Glomerular endothelial cell (primary cell): ENCODE measurements at places on chromosomes 5 and 9. TPM values are rescaled to one million over a fixed set of nuclear protein-coding genes. Genes with fewer than 3 reads are reported as not detected.

DNA sequence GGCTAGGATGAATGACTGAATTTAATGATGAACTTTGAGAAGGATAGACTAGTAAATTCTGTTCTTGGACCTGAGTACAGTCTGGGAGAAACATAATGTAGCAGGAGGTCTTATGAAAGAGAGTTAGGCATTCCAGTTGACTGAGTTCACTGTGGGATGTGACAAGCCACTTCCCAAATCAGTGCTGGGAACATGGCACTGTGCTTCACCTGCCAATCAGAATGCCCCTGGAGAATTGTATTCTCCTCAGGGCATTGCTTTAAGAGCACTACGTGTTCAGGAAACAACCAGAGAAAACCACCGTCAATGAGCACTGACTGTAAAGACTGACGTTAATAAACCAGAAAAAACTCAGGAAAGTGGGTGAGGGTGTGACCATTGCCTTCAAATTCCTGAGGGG lies 1.2 kb downstream of the CCDC107 start:
- no peak for DNase-seq

GRCh38 chr5:171978519-171978918 lies 27.9 kb downstream of the FBXW11 start:
- no peak for DNase-seq

GRCh38 chr9:18129809-18130334 lies 344.1 kb upstream of the ADAMTSL1 start:
- DNase-seq: no peak

- no peak for DNase-seq
These were observed 258.6 kb downstream of the ASTN2 start for GRCh38 chr9:117156144-117156688.

DNA sequence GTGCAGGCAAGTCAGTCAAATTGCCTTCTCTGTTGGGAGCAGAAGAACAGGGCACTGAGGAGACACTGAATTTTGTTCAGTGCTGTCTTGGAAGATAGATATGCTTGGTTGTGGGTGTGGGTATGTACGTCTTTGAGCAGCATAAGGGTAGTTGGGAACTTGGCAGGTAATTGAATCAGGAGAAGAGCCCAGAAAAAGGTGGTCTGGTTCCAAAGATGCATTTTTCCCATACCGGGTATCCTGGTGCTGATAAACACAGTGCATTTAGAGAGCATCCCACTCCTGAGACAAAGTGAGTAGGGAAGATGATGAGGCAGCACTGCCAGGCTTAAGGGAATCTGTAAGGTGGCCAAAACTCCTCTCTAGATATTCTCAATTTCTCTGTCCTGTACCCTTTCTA lies 40.6 kb downstream of the TEK start:
- no peak for DNase-seq

GRCh38 chr9:123771690-123772089 lies 158.2 kb downstream of the DENND1A start:
- DNase-seq: no peak

GRCh38 chr9:134320126-134320867 lies 6.0 kb upstream of the RXRA start:
- DNase-seq: no peak

GRCh38 chr5:164053123-164053522 lies 547.7 kb downstream of the MAT2B start:
- no peak for DNase-seq

DNA sequence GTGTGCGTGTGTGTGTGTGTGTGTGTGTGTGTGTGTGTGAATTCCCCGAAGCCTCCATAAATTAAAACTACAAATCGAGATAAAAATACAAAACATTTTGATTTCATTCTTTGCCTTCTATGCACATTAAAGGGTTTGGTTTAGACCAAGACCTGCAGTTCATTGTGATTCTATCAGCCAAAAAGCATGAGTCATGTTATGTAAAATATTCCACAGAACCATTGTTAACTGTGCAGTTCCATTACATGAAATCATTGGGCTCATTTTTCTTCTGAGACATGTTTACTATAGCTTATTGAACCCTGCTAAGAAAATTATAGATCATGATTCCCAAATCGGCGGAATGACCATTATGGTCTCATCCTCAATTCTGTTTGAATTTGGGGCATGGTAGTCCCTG lies 11.7 kb downstream of the CAVIN4 start:
- DNase-seq: no peak

DNA sequence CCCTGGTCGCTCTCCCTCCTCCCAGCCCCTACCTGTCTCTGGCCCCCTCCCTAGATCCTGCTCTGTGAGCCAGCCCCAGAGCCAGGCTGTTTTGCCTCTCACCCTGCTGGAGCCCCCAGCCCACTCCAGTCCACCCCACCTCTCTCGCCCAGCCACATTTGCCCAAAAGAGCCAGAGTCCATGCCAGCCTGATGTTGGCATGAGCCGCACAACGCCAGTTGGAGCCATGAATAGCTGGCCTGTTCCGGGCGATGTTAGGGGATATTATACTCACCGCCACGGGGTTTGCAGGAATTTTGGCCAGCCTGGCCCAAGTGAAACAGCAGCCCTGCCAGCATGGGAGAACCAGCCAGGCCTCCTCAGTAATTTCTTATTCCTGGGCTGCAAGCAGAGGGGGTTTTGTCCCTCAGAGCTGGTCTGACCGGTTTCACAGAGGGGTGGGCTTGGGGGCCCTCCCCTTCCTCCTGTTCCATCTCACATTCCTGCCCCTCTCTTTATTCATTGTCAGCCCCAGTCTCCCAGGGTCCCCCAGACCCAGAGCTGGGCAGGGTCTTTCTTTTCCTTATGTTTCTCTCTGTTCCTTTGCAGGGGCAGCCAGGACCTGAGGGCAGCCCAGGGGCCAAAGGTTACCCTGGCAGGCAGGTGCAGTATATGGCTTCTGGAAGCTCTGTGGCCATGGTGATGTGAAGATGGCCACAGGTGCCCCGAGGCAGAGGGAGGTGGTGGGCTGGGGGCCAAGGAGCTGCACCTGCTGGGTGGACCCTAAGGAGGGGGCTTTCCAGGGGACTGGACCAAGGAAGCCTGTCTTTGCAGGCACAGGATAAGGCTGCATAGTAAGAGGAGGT lies 50.1 kb downstream of the COL27A1 start:
- DNase-seq: no peak

GRCh38 chr5:54676481-54677340 lies 159.2 kb downstream of the SNX18 start:
- no peak for DNase-seq

DNA sequence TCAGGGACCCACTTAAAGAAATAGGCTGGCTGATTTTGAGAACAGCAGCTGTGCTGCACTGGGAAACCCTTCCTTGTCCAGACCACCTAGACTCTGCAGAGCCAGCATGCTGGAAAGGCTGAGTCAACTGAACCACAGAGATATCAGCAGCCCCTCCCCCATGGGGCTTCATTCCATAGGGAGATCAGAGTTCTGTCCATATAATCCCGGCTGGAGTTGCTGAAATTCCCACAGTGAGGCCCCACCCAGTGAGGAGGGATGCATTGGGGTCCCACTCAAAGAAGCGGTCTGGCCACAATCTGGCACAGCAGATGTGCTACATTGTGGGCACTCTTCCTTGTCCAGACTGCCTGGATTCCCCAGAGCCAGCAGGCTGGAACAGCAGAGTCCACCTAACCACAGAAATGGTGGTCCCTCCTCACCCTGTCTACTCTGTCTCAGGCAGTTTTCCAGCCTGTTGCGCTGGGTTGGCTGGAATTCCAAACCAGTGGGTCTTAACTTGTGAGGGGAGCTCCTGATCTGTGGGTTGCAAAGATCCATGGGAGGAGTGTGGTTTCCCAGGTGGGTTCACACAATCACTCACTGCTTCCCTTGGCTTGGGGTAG lies 127.1 kb downstream of the RNF180 start:
- no peak for DNase-seq

- no peak for DNase-seq
These were observed 143.0 kb downstream of the NXNL2 start for GRCh38 chr9:88678008-88678407.

GRCh38 chr9:31355159-31355882 lies 1029.1 kb upstream of the ACO1 start:
- no peak for DNase-seq

DNA sequence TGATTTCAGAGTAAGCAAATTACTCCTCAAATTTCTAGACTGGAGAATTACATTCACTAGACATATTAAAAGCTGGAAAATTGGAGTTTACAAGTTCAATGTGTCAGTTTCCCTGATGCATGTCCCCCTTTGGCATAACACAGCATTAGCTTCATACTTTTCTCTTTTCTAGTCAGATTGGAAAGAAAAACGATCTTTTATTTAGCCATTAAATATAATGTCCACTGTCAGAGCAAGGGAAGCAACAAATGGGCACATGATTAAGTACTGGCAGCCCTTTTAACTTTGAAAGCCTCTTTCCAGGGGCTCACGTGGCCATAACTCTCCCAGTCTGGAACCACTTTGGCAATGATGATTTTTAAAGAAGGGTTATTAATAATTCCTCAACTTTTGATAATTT lies 203.3 kb downstream of the KCNN2 start:
- DNase-seq: no peak

DHFR gene
- 6.8 and 18.0 TPM in 2 replicates for total RNA-seq

PLEKHG4B gene
- total RNA-seq: 0.06 and 0.48 TPM in 2 replicates

EFNA5 gene
- total RNA-seq: 9.1 and 15.6 TPM in 2 replicates

SPATA31D4 gene
- not detected in 2 replicates for total RNA-seq
